Small intestine (tissue), 16 donors: ENCODE measurements at places on chromosomes 2 and 18.

DNA sequence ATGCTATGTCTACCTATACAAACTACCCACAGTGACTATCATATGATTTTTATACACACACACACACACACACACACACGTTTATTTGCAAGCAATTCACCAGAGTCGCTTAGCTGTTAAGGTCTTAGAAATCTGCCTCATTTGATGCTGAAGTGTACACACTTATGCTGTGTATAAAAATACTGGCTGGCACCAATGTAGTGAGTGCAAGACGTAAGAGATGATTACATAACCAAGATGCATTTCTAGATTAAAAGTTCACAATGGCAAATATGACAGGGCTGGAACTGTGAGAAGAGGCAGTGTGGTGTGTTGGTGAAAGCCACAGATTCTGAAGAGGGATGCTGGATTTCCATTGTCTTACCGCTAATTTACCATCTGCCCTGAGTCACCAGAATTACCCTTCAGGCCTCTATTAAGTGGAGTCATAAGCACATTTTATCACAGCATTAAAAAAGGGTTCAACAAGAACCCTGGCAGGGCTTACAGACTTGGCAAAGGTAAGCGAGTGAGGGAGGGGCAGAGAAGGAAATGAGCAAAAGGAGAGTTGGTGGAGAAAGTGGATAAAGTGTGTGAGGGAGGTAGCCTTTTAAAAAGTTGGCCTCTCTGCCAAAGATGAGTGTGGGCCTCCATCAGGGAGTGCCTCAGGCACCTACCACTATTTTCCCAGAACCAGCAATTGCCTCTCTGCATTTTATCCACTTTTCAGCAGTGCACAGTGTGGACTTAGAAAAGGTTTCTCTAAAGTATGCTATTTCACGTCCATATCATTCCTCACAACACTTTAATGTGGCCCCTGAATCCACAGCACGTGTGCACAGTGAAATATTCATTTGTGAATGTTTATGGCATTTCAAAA is 21.5 kb downstream of the MEIS1 start:
- no peaks in the 10 kb centered on the region for H3K27me3 ChIP-seq
- no peaks in the 10 kb centered on the region for H3K36me3 ChIP-seq
- H3K4me1 ChIP-seq: no peaks in the 10 kb centered on the region
- no peak overlapping the region for H3K27ac ChIP-seq
- no peak overlapping the region for H3K4me3 ChIP-seq

- H3K27ac ChIP-seq: no peak overlapping the region
- peak; percentile 33 for DNase-seq
- H3K4me3 ChIP-seq: no peak overlapping the region
- H3K27me3 ChIP-seq: no peaks in the 10 kb centered on the region
- peaks cover 2% of the 10 kb centered on the region for H3K4me1 ChIP-seq
Observed at GRCh38 chr2:85215081-85215447, 81.9 kb downstream of the TCF7L1 start.

GRCh38 chr18:45901654-45902210 is 65.4 kb downstream of the EPG5 start:
- H3K27ac ChIP-seq: no peak overlapping the region
- H3K4me1 ChIP-seq: no peaks in the 10 kb centered on the region
- peaks cover 15% of the 10 kb centered on the region for H3K36me3 ChIP-seq
- DNase-seq: no peak

- DNase-seq: peak; percentile 50
- H3K36me3 ChIP-seq: no peaks in the 10 kb centered on the region
- H3K4me3 ChIP-seq: no peak overlapping the region
Observed at GRCh38 chr2:33372940-33373553, 103.4 kb upstream of the RASGRP3 start.

- no peaks in the 10 kb centered on the region for H3K36me3 ChIP-seq
- no peak for DNase-seq
- H3K27me3 ChIP-seq: no peaks in the 10 kb centered on the region
- no peaks in the 10 kb centered on the region for H3K4me1 ChIP-seq
Observed at GRCh38 chr2:12036640-12036983, 290.2 kb downstream of the LPIN1 start.
